RWPE1 (cell line): ENCODE measurements at places on chromosomes 12 and 14.

DNA sequence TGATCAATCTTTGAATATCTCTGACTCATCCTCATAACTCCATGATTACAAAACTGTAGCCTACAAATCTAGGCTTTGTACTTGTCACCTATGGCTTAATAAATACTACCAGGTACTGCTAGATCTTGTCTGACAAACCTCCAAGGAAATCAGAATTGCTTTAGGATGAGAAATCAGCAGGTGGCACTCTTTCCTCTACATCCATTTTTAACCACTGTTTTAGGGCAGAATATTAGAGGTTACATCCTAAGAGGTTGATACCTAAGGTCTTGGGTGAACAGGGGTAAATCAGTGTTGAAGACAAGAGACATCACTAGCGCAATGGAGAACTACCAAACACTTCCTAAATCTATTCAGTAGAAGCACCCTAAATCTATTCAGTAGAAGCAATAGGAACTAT, 63.1 kb upstream of the SOX5 start:
- no peak for DNase-seq

DNA sequence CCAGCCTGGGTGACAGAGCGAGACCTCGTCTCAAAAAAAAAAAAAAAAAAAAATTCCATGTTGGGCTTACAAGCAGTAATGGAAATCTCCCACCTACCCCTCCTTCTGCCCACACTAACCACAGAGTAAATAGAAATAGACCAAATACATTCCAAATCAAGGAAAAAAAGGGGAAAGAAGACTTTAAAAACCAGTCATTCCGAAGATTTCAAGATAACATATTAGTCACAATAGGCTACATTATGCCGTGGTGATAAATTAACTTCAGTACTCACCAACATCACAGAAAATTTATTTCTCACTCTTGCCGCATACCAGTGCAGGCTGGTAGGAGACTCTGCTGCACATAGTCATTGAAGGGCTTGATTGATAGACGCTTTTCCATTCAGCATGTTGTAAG, 15.5 kb upstream of the ETV6 start:
- no peak for DNase-seq

GRCh38 chr14:30054201-30054600, 126.6 kb upstream of the PRKD1 start:
- DNase-seq: no peak

DNA sequence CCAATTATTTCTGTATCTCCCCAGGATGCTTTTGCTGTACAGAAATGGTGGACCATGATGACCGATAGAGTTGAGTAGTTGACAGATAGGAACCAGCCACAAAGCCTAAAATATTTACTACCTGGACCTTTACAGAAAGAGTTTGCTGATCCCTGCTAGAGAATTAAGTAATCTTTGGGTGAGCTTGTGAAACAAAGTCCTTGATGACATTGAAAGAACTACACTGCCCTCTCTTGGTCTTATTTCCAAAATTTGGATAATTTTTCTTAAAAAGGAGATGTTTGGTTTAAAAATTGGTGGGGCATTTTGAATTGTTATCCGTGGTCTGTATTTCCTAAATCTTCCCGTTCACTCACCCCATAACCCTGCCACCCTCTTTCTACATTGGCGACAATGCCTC, 13.7 kb upstream of the TCTN1 start:
- peak; percentile 58 for DNase-seq

GRCh38 chr12:14841761-14842160, 1.6 kb downstream of the ART4 start:
- DNase-seq: peak; percentile 51

GRCh38 chr12:93756288-93756687, 79.1 kb downstream of the CRADD start:
- DNase-seq: no peak

- DNase-seq: peak; percentile 79
Measured at GRCh38 chr12:54300732-54301427, at the start of gene NFE2. Gene NFE2, minus strand, starts transcription at chr12:54301015. Its CDS starts 5,767 bp downstream, at chr12:54295248.

DNA sequence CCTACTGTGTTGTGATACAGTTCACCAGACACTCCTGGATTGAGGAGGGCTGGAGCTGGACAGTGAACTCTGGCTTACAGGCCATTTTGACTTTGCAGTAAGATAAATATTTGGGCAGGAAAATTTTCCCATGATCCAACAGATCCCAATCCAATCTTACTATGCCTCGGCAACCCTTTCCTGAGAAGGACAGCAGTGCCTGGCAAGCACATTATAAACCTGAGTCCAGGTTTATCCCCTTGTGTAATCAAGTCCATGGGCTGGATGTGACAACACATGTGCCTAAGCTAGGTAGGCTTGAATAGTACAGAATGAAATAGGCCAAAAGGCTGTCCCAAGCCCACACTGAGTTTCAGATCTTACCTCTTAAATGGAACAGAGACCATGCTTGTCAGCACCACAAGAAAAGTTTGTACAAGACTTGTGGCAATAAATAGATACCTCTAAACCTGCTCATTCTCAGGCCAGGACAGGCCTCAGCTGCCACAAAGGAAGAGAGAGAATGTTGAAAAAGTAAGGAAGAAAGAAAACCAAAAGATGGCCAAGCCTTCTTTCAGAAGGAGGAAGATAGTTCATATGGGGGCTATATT, 34.9 kb downstream of the CREBL2 start:
- DNase-seq: no peak

DNA sequence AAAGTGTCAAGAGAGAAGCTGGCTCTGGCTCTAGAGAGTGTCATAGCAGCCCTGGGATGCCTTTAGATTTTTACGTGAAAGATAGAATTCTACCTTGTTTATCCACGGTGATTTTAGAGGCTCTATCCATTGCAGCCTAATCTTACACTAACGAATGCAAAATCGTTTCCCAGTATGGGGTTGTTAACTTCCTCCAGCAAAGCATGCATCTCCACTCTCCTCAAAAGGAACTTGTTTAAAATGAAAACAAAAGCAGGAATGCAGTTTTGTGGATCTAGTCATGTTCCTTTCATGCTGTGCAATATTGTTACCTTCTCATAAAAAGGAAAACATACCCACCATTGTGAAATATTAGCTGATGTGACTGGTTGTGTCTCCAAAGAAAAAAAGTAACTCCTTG, 88.4 kb downstream of the ANO2 start:
- DNase-seq: no peak

DNA sequence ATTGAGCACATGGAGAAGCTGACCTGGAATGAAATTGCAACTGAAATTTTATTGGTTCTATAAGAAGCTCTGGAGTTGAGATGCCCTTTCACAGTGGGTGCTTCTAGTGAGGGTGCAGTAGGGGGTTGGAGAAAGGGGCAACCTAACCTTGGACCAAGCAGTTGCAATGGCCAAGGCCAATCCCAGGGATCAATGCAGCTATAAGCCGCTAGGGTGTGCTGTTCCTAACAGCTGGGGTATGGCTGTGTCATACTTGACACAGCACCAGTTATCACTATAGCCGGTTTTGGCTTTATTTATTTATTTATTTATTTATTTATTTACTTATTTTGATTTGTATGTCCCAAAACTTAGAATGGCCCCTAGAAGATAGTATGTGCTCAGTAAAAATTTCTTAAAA, 505.9 kb downstream of the FLRT2 start:
- DNase-seq: no peak

DNA sequence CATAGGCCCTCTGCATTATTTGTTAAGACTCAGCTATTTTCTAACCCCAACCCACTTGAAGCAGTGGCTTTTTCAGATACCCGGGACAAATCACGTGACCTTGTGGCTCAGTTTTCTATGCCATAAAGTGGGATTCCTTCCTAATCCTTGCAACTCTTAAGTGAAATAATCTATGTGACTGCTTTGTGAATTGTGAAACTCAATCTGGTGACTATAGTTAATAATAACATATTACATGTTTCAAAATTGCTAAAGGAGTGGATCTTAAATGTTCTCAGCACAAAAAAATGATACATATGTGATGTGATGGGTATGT, 17.3 kb downstream of the EML1 start:
- no peak for DNase-seq

DNA sequence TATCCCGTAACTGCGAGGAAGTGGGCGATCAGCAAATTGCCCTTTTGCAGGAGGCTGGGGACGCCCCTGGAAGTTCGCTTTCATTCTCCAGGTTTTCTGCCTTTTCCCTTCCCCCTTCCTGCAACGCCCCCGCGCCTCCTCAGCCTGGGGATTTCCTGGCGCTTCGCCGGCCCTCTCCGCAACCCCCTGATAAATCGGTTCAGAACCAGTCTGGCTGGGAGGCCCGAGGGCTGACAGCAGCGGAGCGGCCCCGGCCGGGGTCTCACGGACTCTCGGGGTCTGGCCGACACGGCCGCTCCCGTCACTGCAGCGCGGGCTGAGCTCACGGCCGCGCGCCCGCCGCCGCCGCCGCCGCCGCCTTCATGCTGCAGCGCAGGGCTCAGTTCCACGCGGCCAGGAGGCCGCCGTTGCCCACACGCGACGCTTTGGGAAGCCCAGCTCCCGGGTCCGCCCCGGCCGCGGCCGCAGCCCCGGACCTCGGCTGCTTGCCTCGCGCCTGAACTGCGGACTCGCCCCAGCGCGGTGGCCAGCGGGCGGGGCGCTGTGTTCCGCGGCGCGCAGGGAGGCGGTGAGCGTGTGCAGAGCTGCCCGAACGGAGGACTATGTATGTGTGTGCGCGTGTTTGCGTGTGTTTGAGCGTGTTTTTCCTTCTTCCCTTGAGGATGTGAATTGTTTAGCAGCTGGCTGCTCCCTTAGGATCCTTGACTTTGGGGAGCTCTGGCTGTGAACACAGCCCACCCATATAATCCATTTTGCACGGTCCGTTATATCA, at the start of gene LRFN5:
LRFN5 (plus strand) TSS at position 345 of the 772 bp plus-strand sequence.
- DNase-seq: no peak

DNA sequence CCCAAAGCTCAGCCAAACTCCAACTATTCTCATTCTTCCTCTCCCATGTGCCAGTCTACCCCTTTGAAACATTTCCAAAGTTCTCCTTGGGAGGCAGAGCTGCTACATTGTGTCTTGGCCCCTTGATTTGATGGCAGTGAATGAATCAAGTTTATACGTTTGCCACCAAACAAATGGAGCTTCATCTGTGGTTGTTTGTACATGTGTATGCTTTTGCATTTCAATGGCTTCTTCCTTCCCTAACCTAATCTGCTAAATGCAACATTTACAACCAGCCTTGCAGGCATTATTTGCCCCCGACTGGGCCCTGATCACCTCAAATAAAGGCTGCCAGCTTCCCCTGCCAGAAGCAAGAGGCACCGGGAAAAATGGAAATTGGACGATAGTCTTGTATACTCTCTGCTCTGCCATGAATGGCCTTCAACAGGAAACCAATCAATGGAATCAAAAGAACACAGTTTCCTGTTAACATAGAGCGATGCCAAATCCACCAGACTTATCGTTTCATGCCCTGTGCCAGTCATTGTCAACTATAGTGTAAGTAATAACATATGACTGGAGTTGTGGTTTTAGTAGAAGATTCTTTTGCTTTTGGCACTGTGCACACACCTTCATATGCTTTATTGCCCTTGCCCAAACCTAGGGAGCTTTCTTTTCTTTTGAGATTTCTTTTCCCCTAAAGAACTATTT, 97.8 kb downstream of the TMEM30B start:
- DNase-seq: no peak

DNA sequence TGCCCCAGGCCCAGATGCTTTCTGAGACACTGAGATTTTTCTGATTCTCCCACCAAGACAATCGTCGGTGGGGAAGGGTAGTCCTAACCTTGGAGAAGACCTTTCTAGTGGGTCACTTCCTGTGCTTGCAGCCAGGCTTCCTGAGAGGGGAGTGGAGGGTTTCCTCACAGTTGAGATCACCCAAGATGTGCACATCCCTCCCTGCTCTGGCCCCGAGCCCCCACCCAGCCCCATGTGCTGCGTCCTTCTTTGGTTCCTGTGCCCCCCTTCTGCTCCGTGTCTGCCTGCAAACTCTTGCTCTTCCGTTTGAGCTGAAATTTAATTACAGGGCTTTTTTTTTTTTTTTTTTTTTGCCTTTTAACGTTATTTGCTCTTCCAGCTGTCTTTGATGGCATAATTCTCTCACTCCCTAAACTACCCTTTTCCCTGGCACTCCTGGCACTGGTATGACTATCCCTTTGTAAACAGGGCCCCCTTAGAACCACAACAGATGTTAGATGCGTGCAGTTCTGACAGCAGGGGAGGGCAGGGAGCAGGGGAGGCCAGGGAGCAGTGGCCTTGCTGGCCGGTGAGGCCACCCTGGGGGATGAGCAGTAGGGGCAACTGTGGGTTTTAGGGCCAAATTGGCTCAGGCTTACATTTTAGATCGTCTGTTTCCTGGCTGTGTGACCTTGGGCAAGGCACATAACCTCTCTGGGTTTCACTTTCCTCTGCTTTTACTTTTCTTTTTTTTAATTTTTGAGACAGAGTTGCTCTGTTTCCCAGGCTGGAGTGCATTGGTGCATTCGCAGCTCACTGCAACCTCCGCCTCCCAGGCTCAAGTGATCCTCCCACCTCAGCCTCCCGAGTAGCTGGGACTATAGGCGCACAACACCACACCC, 144.5 kb downstream of the PHETA1 start:
- no peak for DNase-seq

DNA sequence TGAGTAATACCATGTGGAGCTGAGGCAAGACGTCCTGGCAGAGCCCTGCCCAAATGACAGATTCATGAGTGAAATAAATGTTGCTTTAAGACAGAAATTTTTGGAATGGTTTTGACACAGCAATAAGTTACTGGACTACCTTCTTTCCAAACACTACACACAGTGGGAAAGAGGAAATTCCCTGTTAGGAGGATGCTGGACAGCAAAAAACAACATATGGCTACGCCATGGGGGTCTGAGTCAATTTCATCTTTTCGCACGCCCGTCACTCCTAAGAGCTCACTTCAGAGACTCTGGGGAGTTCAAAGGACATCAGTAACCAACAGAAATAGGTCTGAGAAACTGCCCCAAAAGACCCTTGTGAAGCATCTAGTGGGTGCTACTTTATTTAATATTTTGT, 55.4 kb downstream of the TMEM132C start:
- no peak for DNase-seq

- no peak for DNase-seq
Measured at GRCh38 chr12:93135286-93136239, 206.5 kb upstream of the EEA1 start.

GRCh38 chr14:66273261-66273832, 212.8 kb upstream of the CCDC196 start:
- no peak for DNase-seq

- DNase-seq: no peak
Measured at GRCh38 chr12:113684053-113684907, 212.6 kb upstream of the LHX5 start.

- no peak for DNase-seq
Measured at GRCh38 chr12:90519285-90519684, 435.7 kb downstream of the CCER1 start.

GRCh38 chr12:110475426-110475825, 6.8 kb downstream of the FAM216A start:
- no peak for DNase-seq

GRCh38 chr12:107131832-107132616, 38.7 kb upstream of the CRY1 start:
- DNase-seq: peak; percentile 75

DNA sequence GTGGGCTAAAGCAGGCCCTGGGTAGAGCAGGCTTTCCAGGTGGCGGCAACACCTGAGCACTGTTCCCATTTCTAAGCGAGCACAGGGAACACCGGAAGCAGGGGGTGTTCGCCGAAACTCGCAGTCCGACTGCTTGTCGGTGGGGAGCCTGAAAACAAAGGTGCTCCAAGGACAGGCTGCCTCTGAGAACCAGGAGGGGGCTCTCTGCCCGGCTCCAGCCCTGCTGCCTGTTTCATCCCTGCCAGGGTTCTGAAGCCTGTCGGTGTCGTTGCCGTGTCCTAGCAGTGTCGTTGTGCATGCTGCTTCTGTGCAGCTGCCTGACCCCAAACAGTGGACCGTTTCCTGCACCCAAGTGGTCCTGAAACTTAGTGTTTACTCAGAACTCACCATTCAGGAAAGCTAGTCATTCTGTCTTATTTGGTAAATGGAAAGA, 21.8 kb downstream of the CCNK start:
- no peak for DNase-seq
